ENCODE measurements at places on chromosomes 7 and 10. TPM values are rescaled to one million over a fixed set of nuclear protein-coding genes. Genes with fewer than 3 reads are reported as not detected.

The WAC gene
- total RNA-seq: 57.2 TPM

The CUEDC2 gene
- total RNA-seq: 97.6 TPM

The EPO gene
- total RNA-seq: not detected

The ZNF365 gene
- total RNA-seq: 0.58 TPM

The MLLT10 gene
- 20.5 TPM for total RNA-seq

The CHAT gene
- not detected for total RNA-seq

The KIN gene
- 7.1 TPM for total RNA-seq

The CADPS2 gene
- 12.4 TPM for total RNA-seq

The POLR1F gene
- 16.9 TPM for total RNA-seq

The NHLRC2 gene
- 15.2 TPM for total RNA-seq

The GPR141 gene
- not detected for total RNA-seq

The OR2A42 gene
- total RNA-seq: not detected

The SPAG6 gene
- not detected for total RNA-seq

Measured in glomerular endothelial cell (primary cell).